ENCODE measurements at places on chromosomes 3 and 15.

- DNase-seq: no peak
Measured at GRCh38 chr15:71649894-71650293, 160.5 kb upstream of the NR2E3 start.

- no peak for DNase-seq
Measured at GRCh38 chr15:48682942-48683651, 37.6 kb upstream of the FBN1 start.

DNA sequence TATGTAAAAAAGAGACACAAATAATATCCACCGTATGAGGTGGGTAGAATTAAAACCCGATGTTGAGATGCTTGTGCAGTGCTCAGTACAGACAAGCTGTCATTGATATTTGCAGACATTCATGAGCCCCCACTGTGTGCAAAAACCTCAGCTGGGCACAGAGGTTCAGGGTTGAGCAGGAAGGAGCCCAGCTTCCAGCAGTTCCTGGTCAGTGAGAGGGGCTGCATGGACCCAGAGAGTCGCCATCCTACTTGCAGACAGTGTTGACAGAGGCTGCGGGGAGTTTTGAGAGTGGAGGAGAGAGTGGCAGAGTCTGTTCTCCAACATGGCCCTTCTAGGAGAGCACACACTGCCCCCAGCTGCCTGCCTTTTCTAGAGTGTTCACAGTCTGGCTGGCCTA, 6.1 kb upstream of the LTF start:
- DNase-seq: no peak

GRCh38 chr3:151183265-151183671, 19.7 kb downstream of the GPR171 start:
- no peak for DNase-seq

- DNase-seq: no peak
Measured at GRCh38 chr15:74857671-74858368, 14.9 kb upstream of the ULK3 start.

DNA sequence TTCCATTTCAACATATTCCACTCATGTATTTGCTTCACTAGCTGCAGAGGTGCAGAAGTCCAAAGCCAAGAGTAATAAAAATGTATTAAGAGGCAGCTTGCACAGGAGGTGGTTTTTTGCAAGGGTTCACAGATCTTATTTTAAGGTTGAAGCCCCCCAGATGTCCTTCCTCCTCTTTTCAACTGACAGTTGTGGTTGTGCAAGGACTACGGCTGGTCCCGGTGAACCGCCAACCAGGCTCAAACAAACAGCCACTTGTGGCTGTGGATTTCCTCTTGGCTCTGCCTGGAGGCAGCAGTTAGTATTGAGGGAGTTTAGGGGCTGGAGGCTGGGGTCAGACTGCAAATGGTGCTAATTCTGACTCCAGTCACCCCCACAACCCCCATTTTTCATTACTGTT, 240.7 kb upstream of the TBC1D5 start:
- no peak for DNase-seq

DNA sequence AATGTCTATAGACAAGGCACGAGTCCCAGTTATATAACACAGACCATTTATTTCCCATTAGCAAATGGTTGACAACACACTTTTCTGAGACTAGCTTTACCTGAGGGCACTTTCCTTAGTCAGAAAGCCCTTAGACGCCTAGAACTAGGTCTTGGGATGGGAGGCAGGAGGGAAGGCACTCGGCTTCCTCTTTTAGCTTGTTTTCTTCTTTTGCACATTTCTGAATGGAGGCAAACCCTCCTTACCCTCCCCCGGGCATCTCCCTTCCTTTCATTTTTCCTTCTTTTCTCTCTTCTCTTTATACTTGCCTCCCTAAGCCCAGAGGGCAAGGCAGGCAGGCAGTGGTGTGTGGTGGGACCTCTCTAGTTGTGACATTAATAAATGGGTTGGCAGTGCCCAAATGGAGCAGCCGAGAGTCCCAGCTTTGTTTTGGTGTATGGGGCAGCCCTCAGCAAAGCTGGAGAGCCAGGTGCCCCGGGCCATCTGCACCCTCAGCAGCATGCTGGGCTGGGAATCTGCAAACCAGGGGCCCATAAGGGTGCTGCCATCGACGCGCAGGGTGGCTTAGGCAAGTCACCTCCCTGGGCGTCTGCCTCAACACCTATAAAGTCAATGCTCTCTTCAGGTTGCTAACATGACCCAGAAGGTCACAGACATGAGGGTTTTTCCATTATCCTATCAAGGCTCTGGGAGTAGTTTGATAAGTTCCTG, 21.1 kb upstream of the BCL2L10 start:
- DNase-seq: no peak

GRCh38 chr3:150349314-150350097, 58.6 kb upstream of the TSC22D2 start:
- no peak for DNase-seq

DNA sequence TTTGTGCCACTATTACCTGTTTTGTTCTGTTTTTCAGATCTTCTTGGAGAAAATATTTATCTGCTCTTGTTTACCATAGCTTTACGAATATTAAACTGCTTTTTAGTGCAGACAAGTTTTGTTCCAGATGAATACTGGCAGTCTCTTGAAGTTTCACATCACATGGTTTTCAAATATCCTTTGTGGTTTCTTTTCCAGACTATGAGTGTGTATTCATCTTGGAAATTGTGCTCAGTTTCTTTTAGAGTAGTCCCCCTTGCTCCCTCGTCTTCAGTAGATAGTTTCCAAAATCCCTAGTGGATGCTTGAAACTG, 1.2 kb downstream of the PIGB start:
- no peak for DNase-seq

- no peak for DNase-seq
Measured at GRCh38 chr3:124964387-124964786, 29.8 kb upstream of the MUC13 start.

DNA sequence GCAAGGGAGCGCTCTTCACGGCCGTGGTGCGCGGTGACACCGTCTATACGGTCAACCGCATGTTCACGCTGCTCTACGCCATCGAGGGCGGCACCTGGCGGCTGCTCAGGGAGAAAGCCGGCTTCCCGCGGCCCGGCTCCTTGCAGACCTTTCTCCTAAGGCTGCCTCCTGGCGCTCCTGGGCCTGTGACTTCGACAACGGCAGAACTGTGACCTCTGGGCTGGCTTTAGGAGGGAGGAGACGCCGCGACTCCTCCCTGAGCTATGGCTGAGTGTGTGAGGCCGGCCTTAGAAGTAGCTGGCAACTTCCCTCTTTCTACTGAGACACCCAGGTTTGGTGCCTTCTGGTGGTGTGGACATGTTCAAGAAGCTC, 1.4 kb downstream of the KBTBD13 start:
- DNase-seq: no peak

GRCh38 chr3:17840126-17840525, 97.7 kb upstream of the TBC1D5 start:
- no peak for DNase-seq

DNA sequence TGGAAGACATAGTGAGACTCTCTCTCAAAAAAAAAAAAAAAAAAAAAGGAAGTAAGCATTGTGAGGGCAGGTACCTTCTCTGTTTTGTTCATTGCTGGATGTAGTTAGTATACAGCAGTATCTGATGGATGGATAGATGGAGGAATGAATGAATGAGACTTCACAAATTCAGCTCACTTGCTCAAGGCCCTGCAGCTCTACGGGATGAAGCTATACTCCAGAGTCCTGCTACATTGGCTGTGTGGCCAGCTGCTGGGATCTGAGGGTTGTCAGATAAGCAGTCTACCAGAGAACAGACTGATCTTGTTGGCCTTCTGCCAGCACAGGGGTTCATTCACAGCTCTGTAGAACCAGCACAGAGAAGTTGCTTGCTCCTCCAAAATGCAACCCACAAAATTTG, 35.0 kb downstream of the MLH1 start:
- DNase-seq: no peak

- peak; percentile 19 for DNase-seq
Measured at GRCh38 chr3:185402561-185402960, 39.6 kb downstream of the MAP3K13 start.
